Mesothelial cell of epicardium (in vitro differentiated cells): ENCODE measurements at places on chromosomes 4 and X. TPM values are rescaled to one million over a fixed set of nuclear protein-coding genes. Genes with fewer than 3 reads are reported as not detected.

The CEP44 gene
- 21.7 to 24.1 TPM (median 22.0 TPM) in 3 replicates for total RNA-seq

GRCh38 chr4:14871676-14872430 lies 130.4 kb upstream of the CPEB2 start:
- DNase-seq: no peak

- DNase-seq: no peak
These were observed 18.0 kb downstream of the RUFY3 start for GRCh38 chr4:70739496-70740337.

- no peak for DNase-seq
These were observed 41.5 kb downstream of the CD40LG start for GRCh38 chrX:136689436-136689835.

DNA sequence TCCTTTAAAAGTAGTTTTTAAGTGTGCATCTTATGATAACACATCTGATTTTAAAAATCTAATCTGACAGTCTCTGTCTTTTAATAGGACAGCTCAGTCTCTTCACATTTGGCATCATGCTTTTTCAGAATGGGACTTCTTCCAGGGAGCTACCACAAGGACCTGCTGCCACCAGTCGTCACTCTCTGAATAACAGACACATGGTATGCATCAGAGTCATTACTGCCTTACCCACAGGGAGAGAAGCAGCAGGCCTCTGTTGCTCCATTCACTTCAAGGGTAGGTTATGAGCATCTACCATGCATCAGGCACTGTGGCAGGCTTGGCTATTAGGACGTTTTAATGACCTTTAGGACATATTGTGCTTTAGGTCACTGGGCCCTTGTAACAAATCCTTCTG lies 50.0 kb upstream of the AFAP1 start:
- no peak for DNase-seq
